ENCODE measurements at places on chromosomes 6 and 20.

GRCh38 chr6:69873291-69873690 lies 6.9 kb downstream of the COL19A1 start:
- no peak for DNase-seq

DNA sequence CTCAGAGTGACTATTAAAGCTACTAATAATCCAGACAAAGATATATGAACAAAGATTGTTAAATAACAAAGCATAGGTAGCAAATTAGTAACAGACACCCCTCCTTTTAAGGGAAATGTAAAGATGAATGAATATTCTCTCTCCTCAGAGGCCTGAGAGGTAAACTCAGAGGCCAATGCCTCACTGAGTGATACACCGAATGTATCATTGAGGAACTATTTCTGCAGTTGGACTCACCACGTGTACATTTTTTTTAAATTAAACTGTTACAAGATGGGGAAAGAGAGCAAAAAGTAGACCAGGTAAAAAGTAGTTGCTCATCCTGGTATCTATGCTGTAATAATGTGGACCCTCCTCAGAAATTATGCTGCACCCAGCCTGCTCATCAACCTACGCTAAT lies 72.3 kb upstream of the IPCEF1 start:
- no peak for DNase-seq

- DNase-seq, result no peak
Observed at GRCh38 chr6:515267-515666, 123.7 kb downstream of the IRF4 start.

GRCh38 chr6:16632101-16632500 lies 129.2 kb downstream of the ATXN1 start:
- DNase-seq, result no peak

- DNase-seq, result peak; percentile 86
Observed at GRCh38 chr6:3023663-3024483, 24.2 kb downstream of the NQO2 start.

Measured in CD4-positive, alpha-beta T cell (primary cell).